NCI-H748 treated with DMSO at 0.1 percent for 48 hours (cell line): ENCODE measurements at places on chromosomes 2 and 18.

DNA sequence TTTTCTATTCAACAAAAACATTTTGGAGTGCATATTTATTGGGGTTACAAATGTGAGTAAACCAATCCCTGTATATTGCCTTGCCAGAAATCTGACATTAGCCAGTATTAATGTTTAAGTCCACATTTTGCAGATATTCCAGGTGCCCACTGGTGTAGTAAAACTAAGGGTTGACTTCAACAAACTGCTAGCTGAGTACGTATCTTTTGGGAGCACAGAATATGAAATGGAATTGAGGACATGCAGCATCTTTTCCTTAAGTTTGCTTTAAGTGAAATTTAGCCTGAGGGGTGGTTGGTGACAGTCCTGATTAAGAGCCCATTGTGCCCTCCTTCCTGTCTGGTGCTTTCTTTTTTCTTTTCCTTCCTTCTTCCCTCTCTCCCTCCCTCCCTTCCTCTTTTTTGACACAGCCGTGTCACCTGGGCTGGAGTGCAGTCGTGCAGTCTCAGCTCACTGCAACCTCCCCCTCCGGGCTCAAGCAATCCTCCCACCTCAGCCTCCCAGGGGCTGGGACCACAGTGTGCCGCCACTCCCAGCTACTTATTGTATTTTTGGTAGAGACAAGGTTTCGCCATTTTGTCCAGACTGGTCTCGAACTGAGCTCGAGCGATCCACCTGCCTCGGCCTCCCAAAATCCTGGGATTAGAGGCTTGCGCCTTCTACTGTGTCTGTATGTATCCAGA lies 1.6 kb downstream of the NUP35 start:
- no peak for DNase-seq

GRCh38 chr2:156653675-156654074 lies 217.5 kb downstream of the GPD2 start:
- DNase-seq = no peak

GRCh38 chr2:98378901-98379300 lies 32.6 kb downstream of the CNGA3 start:
- DNase-seq = no peak

DNA sequence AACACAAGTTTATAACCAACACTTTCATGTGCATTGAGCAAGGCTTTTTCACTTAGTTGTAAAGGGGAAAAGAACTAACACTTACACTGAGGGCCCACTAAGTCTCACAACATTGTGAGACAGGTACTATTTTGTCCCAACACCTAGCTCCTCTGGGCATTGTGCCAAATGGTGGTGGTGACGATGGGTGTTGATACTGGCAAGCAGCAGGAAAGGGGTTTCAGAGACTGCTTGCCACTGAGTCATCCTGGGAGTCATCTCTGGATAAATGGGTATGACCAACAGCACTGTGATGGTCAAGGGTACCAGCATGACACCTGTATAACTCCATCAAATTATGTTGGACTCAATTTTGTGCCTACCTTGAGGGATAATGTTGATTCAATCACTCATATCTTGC lies 138.8 kb upstream of the ITGA6 start:
- no peak for DNase-seq

DNA sequence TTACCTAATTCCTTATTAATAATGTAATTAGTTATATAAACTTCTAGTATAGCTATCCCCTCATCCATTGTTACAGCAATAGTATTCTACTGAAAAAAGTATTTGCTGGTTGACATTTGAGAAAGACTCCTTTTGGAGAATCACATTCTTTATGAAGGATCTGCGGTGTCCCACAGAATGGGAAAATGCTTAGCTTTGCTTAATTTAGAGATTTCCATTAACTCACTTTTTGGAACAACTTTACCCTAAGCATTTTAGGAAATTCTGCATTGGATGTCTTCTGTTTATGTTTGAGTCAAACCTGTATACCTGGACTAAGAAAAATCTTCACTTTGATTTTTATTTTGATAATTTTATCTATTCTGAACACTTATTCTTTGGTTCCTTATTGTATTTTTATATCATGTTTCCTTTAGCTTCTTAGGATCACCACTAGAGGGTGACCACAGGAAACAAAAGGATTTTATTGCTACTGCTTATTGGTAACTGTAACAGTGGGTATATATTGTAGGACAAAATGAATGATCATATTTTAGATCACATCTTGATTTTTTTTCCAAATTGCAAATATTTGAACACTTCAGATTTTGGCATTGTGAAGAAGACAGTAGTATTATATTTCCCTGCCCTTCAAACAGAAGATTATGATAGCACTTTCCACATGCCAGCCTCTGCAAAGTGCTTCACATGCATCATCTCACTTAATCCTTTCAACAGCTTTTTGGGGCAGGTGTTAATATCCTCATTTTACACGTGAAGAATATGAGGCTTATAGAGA lies 79.6 kb downstream of the MIB1 start:
- DNase-seq = no peak

- DNase-seq = no peak
Measured at GRCh38 chr2:62485761-62486438, 20.1 kb downstream of the TMEM17 start.

GRCh38 chr2:216004697-216005283 lies 8.6 kb downstream of the MREG start:
- no peak for DNase-seq

GRCh38 chr2:159984034-159984433 lies 78.4 kb downstream of the PLA2R1 start:
- DNase-seq = no peak

DNA sequence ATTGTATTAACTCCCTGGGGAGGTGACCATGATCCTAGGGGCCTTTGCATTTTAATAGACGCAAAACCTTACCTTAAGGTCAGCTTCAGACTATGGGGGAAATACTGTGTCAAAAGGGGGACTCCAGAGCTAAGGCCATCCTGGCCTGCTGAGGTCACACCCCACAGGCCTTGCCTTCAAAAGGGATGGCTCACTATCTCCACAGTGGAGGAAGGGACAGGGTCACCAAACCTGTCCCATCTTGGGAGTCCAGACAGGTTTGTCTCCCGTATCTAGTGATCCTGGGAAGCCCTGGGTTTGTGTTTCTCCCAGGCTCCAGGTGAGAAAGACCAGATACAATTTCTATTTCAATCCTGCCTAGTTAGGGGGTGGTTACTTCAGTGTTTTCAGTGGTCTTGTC lies 24.9 kb downstream of the CAPN14 start:
- no peak for DNase-seq

DNA sequence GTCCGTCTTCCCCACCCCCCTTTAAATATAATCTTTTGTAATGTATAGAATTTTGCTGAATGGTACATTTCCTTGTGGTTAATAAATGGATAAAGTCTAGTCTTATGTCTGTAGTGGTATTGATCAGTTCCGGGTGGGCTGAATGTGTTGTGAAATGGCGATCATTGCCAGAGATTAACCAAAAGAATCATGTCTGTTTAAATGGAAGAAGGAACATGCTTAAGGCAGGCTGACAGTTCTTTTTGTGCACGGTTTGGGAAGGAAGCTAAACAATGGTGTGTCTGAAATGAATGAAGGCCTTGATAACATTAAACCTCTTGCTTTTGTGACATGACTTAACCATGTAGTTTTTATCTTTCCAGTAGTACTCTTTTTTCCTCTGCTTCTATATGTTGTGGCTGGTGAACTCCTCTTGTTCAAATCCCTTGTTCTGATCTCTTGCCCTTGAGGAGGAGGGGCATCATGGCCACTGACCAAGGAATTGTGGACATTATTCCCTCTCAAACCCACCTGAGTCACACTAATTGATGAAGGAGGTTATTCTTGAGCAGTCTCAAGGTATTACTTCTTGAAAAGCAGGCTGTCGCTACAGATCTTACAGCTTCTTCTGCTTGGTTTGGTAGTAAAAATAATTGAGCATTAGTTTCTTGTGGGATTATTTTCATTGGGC lies 1.7 kb downstream of the ACVR2A start:
- no peak for DNase-seq

GRCh38 chr2:190435031-190435670 lies 27.0 kb downstream of the MFSD6 start:
- no peak for DNase-seq

- DNase-seq = no peak
Measured at GRCh38 chr2:233471291-233472035, 95.1 kb downstream of the USP40 start.

- DNase-seq = no peak
Measured at GRCh38 chr2:73908689-73909652, 16.2 kb downstream of the ACTG2 start.

- DNase-seq = no peak
Measured at GRCh38 chr2:240932001-240932723, 26.0 kb downstream of the CROCC2 start.

GRCh38 chr2:108629417-108629816 lies 89.9 kb upstream of the RANBP2 start:
- DNase-seq = no peak

DNA sequence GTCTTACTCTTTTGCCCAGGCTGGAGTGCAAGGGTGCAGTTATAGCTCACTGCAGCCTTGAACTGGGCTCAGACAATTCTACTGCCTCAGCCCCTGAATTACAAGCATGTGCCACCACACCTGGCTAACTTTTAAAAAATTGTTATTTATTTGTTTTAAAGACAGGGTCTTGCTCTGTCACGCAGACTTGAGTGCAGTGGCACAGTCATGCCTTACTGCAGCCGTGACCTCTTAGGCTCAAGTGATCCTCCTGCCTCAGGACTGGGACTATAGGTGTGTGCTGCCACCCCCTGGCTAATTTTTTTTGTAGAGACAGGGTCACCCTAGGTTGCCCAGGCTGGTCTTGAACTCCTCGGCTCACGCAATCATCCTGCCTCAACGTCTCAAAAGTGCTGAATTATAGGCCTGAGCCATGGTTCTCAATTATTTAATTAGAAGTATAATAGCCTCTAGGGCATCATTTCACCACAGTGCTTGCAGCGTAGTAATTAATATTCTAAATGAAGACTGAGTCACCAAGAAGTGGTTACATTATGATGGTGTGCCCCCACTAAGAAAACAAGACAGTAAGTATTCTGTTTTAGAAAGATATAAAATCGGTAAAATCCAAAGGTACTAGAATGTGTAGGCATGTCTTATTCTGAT lies 69.6 kb downstream of the EML4 start:
- no peak for DNase-seq

DNA sequence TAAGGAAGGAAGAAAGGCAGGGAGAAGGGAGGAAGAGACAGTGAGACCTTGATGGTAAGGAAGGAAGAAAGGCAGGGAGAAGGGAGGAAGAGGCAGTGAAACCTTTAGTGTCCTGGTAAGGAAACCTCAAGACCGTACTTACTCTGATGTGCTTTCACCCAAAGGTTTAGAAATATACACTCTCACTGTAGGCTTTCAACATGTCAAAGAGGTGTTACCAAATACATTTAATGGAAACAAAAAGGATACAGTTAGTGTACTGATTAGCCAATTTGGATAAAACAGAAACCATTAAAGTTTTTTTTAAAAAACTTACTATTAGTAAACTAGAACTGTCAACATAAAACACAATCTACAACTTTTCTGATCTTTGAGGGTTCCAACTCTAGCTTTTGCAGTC lies 7.1 kb downstream of the FBXO15 start:
- DNase-seq = no peak

GRCh38 chr2:182019731-182020130 lies 34.1 kb downstream of the PPP1R1C start:
- no peak for DNase-seq

GRCh38 chr2:98835831-98836385 lies 100.1 kb downstream of the CRACDL start:
- DNase-seq = no peak

GRCh38 chr2:120528693-120529076 lies 182.7 kb downstream of the INHBB start:
- no peak for DNase-seq
